Progenitor cell of endocrine pancreas (in vitro differentiated cells): ENCODE measurements at places on chromosomes 13 and 19.

- DNase-seq = no peak
Observed at GRCh38 chr19:45994456-45994997, 740 bp upstream of the CCDC61 start.

- no peak for DNase-seq
Observed at GRCh38 chr19:19409631-19410030, 4.2 kb downstream of the GATAD2A start.

- DNase-seq = peak; percentile 26
Observed at GRCh38 chr19:19321141-19321577, 530 bp downstream of the MAU2 start.

DNA sequence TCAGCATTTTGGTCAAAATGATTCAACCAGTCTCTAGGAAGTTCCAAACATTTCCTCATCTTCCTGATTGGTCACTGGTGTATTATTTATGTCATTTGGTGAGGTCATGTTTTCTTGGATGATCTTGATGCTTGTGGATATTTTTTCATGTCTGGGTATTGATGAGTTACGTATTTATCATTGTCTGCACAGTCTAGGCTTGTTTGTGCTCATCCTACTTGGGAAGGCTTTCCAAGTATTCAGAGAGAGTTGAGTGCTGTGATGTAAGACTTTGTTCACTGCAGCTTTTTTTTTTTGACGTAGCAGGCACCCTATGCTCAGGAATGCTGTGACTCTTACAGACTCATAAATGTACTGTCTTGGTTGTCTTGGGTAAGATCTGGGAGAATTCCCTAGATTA, 509.5 kb downstream of the SLITRK1 start:
- no peak for DNase-seq

GRCh38 chr19:17688853-17689595, 870 bp upstream of the UNC13A start:
- DNase-seq = no peak

- DNase-seq = no peak
Observed at GRCh38 chr13:77595166-77595810, 59.8 kb downstream of the SCEL start.
